ENCODE measurements at places on chromosomes 3 and 15.

GRCh38 chr3:14478956-14479550, 61.1 kb downstream of the GRIP2 start:
- no peak for DNase-seq

DNA sequence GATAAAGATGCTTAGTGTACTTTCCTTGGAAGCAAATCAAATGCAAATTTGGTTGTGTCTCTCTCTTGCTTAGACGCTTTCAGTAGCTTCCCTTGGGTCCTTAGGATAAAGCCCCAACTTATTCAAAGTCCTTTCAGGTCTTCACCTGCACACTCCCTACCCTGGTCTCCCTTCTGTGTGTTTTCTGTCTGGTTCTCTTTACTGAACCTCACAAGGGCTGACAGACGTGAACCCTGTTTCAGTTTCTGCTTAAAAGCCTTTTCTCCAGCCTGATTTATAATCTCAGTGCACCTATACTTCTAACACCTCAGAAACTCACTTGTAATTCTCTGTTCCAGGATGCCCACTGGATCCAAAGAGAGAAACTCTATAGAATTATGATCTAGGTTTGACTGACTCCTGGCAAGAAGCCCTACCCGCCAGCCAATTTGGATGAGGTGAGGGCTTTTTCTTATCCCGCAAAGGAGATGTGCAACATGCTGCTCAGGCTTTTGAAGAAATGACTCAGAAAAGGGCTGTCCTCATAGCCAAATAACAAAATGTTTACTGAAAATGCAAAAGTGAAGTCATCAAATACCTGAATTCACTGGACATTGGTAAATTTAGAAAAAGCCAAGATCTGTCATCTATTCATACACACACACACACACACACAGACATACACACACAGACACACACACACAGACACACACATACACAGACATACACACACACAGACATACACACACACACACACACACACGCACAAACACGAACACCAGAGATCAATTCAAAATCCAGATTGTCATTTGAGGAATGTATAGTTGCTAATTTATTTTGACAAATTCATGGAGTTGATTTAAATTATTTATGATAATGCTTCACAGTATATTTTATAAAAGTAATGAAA, 102.4 kb upstream of the EOMES start:
- no peak for DNase-seq

DNA sequence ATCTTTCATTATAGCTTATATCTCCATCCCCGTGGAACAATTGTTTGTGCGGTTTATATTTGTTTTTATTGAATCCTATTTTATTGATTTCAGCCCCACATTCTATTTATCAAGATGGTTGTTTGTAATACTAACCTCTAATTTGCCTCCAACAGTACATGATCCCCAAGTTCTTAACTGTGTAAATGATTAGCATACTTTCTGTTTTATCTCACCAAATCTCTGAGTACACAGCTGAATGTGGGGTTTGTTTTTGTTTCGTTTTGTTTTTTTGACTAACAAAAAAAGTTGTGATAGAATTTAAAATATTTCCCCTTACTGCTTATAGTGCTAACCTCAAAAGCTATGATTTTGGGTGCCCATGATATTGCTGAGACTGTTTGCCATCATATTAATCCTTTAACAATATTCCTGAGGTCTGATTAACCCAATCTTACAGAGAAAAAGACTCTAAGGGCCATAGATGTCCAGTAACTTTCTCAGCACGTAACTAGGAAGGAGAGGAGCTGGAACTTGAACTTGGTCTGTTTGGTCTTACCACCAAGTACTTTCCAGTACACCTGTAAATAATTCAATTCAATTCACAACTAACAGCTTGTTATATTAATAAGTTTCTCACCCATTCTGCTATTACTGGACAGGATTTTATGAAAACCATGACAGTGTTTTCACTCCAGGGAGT, 789.8 kb downstream of the TUSC7 start:
- no peak for DNase-seq

DNA sequence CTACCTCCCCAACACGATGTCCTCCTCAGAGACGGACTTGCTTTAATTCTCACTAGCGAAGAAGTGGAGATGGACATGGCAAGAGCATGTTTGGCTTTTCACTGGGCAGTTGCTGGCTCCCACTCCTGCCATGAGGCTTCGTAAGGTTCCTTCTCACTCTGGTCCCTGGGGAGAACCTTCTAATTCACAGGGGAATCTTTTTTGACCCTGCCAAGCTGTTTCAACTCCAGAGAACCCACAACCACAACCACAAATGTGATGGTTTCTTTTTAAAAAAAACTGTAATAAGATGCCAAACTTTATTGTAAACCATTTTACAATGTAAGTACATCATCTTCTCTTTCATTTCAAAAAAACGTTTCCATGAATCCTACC, 1.6 kb upstream of the MUSTN1 start:
- no peak for DNase-seq

DNA sequence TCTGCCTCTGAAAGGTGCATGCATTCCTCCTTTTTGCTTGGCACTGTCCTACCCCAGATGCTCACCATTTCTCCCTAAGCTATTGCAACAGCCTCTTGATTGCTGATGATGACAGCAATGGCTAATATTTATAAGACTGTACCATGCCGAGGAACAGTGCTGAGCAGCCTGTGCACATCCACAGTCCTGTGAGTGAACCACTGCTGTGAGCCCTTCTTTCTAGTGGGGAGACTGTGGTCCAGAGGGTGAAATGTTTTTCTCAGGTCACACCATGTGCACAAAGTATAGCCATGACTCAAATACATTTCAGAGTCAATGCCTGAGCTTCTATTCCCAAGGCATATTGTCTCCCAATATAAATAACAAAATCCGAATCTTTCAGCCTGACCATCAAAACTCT, 231.2 kb upstream of the LRTM1 start:
- DNase-seq, result peak; percentile 78

- DNase-seq, result peak; percentile 36
These were observed 89.9 kb upstream of the MITF start for GRCh38 chr3:69649120-69650065.

DNA sequence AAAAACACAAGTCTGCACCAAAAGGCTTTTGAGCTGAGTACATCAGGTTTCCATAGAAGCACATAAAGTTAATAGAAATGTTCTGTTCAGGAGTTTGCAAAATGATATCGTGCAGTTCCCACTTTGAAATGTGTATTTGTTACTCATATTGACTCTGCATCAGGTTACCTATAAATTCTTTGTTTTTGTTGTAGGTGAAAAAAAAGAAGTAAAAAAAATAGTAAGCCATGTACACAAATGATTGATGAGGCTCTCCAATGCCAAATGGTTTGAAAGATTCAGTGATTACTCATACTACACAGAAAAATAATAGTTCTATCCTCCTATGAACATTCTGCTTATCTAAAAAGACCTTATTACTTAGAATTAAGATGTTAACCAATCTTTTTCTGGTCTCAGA, 287.3 kb upstream of the MME start:
- DNase-seq, result no peak

- peak; percentile 30 for DNase-seq
These were observed 41.9 kb downstream of the NDUFB4 start for GRCh38 chr3:120637851-120638559.

- DNase-seq, result no peak
These were observed 41.0 kb downstream of the EPHB3 start for GRCh38 chr3:184602372-184603150.

- DNase-seq, result no peak
These were observed 13.9 kb downstream of the CHST13 start for GRCh38 chr3:126537730-126538281.

GRCh38 chr15:92882697-92883162, 17.4 kb upstream of the CHD2 start:
- DNase-seq, result no peak

- no peak for DNase-seq
These were observed 344.6 kb downstream of the GBE1 start for GRCh38 chr3:81416812-81417211.

- DNase-seq, result no peak
These were observed 1.7 kb downstream of the KLHL25 start for GRCh38 chr15:85792912-85793590.

GRCh38 chr15:92655178-92655995, at the start of gene FAM174B:
TSS of gene FAM174B (minus strand) at chr15:92655775.
- no peak for DNase-seq
